ENCODE measurements at places on chromosomes 12 and 14.

DNA sequence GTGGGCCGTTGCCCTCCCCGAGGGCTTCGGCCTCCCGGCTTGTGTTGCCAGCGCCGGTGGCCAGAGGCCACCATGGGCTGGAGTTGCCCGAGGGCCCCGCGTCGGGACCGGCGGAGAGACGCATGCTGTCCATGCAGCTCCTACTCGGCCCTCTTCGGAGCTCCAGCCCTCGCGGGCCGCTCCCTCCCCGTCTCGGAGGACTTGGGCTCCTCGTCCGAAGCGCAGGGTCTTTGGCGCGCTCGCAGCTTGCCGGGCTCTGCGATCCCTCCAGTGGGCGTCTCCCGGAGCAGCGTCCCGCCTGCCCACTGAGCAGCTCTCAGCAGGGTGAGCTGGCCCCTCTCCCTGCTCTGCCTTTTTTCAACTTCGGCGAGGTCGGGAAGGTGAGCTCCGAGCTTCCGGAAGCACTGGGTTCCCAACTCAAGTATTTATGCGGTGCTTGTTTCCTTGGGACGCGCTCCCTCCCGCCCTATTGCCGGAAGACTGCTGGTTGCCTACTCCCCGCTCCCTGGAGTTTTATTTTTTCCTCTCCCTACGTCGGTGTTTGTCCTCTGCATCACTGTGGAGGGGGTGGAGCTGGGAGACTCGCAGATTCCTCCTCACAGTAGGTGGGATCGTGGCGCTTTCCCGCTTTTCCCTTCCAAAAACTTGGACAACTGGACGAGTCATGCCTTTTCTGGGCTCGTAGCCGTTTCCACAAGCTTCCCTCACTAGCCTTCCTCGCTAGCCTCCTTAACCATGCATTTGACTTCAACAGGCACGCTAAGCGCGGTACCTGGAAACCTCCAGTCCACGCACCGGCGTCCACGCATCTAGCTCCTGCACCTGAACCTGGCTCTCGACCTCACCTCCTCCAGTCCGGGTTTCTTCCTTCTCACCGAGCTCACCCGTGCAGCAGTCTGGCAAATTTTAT, at the start of gene AVPR1A:
TSS of gene AVPR1A (minus strand) at position 489 of the 910 bp plus-strand sequence. CDS start at position 124, 365 bp downstream.
- no peak for DNase-seq

DNA sequence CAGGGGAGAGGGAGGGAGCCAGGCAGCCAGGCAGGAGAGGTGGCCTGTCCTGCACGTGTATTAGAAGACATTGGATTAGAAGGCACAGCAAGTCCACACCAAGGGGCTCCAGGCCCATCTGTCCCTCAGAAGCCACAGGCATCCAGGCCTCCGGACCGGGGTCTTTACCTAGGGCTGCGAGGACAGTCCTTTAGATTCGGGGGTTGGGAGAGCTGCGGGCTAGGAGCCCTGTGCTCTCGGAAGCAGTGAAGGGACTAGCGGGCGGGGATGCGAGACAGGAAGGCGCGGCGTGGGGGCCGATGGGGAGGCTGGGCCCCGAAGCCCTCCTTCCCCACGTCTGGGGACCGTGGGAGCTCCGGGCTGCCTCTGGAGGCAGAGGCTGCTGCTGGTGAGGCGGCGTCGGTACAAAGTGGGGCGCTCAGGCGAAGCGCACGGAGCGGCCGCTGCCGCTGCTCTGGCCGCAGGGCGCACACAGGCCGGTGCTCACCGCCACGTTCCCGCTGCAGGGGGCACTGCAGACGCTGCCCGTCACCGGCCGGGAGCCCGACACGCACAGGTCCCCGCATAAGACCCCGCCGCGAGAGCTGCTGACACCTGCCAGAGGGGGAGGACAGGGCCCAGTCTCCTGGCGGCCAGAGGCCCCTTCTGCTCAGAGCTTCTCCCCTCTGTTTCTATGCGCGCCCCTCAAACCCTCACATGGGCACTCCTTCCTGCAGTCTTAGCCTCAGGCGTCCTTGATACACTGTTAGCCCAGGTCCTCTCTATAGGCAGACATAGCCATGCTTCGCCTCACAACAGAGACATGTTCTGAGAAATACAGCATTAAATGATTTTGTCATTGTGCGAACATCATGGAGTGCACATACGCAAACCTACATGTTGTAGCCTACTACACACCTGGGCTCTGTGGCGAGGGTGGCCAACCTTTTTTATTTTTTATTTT, 17.3 kb downstream of the KRT7 start:
- DNase-seq, result no peak

DNA sequence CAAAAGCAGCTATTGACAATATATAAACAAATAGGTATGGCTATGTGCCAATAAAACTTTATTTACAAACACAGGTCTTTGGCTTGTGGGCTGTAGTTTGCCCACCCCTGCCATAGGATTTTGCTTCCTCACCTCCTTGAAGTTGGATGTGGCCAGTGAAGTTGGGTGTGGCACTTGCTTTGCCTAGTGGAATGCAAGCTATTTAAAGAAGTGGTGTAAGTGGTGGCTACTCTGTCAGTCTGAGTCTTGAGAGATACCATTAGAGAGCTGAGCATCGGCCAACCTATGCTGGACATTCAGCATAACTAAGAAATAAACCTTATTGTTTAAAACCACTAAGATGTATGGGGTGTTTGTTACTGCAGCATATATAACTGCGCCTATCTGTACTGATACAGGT, 321.3 kb downstream of the RGS6 start:
- DNase-seq, result no peak

- DNase-seq, result no peak
Measured at GRCh38 chr14:63905370-63905769, 52.6 kb downstream of the SYNE2 start.

- DNase-seq, result no peak
Measured at GRCh38 chr14:60789656-60790055, 55.1 kb downstream of the MNAT1 start.

DNA sequence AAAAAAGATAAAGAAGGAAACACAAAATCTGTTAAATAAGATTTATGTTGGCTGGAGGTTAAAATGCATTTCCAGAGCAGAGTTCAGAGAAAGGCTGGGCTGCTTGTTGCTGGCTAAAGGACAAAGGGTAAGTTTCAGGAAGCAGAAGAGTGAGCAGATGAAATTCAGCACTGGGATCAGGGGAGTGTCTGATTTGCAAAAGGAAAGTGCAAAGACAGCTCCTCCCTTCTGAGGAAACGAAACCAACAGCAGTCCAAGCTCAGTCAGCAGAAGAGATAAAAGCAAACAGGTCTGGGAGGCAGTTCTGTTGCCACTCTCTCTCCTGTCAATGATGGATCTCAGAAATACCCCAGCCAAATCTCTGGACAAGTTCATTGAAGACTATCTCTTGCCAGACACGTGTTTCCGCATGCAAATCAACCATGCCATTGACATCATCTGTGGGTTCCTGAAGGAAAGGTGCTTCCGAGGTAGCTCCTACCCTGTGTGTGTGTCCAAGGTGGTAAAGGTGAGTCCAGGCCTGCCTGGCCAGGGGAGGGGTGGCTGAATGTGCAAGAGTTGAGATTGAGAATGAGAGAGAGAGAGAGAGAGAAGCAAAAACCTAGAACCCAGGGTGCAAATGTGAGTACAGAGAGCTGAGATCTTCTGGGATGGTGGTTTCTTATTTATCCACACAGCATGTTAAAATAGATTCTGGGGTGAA, at the start of gene OAS1:
TSS of gene OAS1 (plus strand) at position 251 of the 703 bp plus-strand sequence. CDS start at position 329, 78 bp downstream.
- DNase-seq, result no peak

GRCh38 chr14:96082420-96083300, 43.5 kb downstream of the C14orf132 start:
- no peak for DNase-seq

All from left renal pelvis (tissue), 4 donors.